ENCODE measurements at places on chromosomes 3 and 15.
A peak's percentile ranks its signal among the peaks of the same experiment; 100 is the strongest.

DNA sequence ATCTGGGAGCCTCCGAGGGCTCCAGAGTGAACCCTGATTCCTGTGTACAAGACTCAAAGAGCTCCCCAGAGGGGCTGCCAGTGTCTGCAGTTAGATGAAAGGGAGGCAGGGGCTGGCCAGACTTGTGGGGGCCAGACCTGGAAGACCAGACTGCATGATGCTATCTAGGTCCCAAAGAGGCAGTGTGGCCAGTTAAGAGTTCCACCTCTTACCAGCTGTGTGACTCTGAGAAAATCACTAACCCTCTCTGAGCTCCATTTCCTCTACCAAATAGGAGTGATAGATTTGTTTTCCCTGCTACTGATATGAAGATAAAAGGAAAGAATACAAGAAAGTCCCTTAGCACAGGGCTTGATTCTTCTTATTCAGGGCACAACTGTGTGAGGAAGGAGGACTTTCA, 29.0 kb downstream of the ACSBG1 start:
- H3K4me1 ChIP-seq, result no peaks in the 10 kb centered on the region
- H3K36me3 ChIP-seq, result no peaks in the 10 kb centered on the region
- H3K27me3 ChIP-seq, result no peaks in the 10 kb centered on the region

- H3K27ac ChIP-seq, result no peak overlapping the region
- H3K4me1 ChIP-seq, result peaks cover 4% of the 10 kb centered on the region
- H3K36me3 ChIP-seq, result no peaks in the 10 kb centered on the region
- H3K4me3 ChIP-seq, result no peak overlapping the region
- DNase-seq, result no peak
Measured at GRCh38 chr3:136708333-136708985, 43.7 kb downstream of the STAG1 start.

DNA sequence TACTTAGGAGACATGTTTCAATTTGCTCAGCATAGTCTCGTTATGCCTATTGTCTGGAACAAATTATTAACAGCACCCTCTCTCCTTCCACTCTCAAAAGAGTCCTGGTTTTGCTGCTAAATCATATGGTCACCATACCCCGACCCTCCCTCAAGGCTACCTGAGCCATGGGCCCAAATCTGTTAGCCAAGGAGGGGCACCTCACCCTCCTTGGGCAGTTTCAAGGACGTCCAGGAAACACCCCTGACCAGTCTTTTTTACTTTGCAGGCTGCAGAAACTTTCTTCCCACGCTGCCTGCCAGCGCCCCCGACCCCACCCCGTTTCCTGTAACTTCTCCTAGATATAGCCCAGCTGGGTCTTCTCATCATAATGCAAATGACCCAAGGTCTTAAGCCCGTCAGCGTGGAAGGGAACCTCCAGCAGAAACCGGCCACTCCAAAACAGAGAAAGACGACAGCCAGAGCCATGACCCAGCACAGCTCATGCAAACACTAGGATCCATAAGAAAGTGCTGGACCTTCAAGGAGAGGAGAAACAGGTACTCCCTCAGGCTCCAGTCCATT, 62.3 kb downstream of the ADCY5 start:
- no peaks in the 10 kb centered on the region for H3K36me3 ChIP-seq
- H3K4me3 ChIP-seq, result no peak overlapping the region
- DNase-seq, result no peak
- no peak overlapping the region for H3K27ac ChIP-seq
- no peaks in the 10 kb centered on the region for H3K4me1 ChIP-seq
- no peaks in the 10 kb centered on the region for H3K27me3 ChIP-seq

GRCh38 chr3:60431599-60431958, 819.7 kb downstream of the FHIT start:
- H3K27ac ChIP-seq, result no peak overlapping the region
- no peaks in the 10 kb centered on the region for H3K27me3 ChIP-seq
- peak; percentile 39 for DNase-seq
- H3K4me1 ChIP-seq, result no peaks in the 10 kb centered on the region
- no peak overlapping the region for H3K4me3 ChIP-seq

DNA sequence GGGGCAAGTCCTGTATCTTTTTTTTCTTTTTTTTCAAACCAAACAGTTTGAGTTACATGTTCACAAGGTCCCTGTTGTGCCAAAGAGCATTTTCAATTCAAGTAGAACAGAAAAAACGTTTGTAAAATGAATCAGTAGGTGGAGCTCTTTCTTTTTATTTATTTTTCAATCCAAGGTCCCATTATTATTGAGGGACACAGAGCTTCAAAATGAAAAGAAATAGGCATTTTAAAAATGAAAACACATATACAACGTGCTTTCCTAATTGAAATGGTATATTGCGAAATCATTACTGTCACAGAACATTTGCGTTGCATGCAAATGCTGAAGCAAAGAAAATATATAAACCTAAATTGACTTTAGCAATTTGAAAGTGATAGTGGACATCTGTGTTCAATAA, 711.0 kb downstream of the MECOM start:
- no peak for DNase-seq
- no peaks in the 10 kb centered on the region for H3K4me1 ChIP-seq
- H3K27me3 ChIP-seq, result no peaks in the 10 kb centered on the region
- no peak overlapping the region for H3K27ac ChIP-seq
- no peak overlapping the region for H3K4me3 ChIP-seq

Data from natural killer cell (primary cell).